ENCODE measurements at places on chromosomes 5 and 9. TPM values are rescaled to one million over a fixed set of nuclear protein-coding genes. Genes with fewer than 3 reads are reported as not detected.

- peak; percentile 64 for DNase-seq
These were observed 69.3 kb downstream of the HSD17B3 start for GRCh38 chr9:96232539-96233241.

- DNase-seq: no peak
These were observed 20.4 kb upstream of the SLC2A6 start for GRCh38 chr9:133499132-133499891.

- DNase-seq: no peak
These were observed 755 bp downstream of the DND1 start for GRCh38 chr5:140672455-140673186.

DNA sequence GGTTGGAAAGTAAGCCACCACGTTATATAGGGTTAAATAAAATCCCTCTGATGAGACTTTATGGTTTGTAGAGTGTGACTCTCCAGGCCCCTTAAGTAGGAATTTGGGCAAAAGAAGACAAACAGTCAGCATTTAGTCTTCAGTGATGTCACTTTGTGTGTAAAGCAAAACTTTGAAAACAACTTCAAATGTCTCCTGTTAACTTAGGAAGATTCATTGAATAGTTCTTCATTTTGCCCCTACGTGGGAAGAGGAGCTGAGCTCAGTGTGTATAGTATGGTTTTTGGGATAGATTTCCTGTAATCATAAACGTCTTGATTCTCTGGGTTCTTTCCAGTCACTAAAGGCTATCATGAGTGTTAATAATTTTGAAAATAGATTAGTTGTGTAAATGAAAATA is 101.3 kb downstream of the GADD45G start:
- no peak for DNase-seq

GRCh38 chr9:94150890-94151650 is 66.8 kb downstream of the PTPDC1 start:
- DNase-seq: peak; percentile 28

GRCh38 chr5:14424011-14424685 is 157.4 kb upstream of the OTULINL start:
- no peak for DNase-seq

DNA sequence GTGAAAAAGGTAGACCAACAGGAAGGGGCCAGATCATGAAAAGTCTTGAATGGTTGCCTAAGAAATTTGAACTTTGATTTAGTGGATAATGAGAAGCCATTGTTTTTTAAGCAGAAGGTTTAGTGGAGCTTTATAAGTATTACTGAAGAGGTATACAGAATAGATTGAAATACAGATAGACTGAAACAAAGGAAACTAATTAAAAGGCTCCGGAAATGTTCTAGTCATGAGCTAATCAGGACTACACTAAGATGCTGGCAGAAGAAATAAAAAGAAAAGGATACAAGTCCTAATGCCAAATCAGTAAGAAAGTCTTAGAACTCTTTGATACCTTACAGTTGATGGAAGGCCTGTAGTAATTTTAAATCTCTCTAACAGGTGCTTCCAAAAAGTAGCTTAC is 45.7 kb upstream of the RFX3 start:
- no peak for DNase-seq

DNA sequence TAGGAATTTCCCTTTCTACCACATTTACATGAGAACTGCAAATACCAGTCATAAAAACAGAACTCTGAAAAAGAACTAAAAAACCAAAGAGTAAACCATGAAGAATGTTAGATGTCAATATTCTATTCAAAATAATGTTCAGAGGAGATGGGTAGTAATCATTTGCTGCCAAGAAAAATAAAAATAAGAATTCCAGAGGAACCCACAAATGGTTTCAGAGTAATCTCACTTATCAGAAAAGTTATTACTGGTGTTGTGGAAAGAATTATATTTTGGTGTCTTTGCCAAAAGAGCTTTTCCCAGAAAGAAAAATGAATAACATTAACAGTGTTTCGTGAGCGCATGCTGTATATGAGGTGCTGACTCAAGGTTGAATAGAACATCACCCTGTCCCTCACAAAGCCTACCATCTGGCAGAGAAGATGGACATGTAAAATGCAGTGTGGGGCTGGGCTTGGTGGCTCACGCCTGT is 35.6 kb downstream of the GPR21 start:
- DNase-seq: peak; percentile 74

DNA sequence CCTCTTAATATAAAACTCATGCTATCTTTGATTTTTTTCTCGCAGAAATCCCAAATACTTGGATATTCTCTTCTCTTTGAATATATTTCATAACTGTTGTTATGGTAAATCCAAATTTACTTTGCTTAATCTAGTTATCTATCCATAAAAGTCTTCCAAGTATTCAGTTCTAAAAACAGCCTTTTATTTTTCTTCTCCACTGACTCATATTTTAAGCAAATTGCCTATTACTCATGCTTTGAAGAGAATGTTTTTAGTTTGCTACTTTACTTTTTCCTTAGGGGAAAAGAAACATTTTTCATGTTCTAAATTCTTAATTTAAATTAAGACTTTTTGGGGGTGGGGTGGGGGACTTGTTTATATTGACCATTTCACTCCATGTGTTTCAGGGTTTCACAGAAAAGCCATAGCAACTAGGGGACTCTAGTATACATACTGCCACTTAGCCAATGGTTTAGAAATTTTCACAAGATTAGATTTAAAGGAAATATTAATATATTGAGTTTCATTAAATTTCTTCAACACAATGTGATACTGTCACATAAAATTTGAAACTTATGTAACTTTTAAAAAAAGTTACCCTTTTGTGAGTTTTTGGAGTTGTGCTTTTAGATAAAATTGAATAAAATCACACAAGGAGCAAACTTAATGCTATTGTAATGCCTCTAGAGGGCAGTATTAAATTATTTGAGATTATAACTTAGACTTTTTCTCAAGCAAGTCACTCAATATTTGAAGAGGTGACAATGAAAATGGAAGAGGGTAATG is 545.8 kb upstream of the ARRDC3 start:
- DNase-seq: peak; percentile 23

- DNase-seq: no peak
These were observed 202.6 kb downstream of the ZNF462 start for GRCh38 chr9:107065549-107065948.

GRCh38 chr9:101268426-101268825 is 116.4 kb downstream of the BAAT start:
- no peak for DNase-seq

DNA sequence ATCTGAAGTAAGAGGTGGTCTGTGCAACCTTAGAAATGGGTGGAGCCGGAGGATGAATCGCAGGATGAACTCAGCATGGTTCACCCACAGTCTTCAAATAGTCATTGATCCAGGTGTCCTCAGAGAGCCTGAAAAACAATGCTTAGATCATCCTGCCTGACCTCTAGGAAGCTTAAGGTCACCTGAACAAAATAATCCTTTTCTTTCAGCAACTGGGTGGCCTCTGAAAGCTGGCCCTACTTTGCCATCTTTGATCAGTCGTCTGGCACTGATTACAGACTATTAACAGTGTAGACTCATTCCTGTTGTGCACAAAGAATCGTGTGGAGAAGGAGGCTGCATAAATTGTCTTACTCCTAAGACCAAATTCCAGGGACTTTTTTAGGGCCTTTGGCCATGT is 50.7 kb downstream of the PIP5K1B start:
- DNase-seq: no peak

GRCh38 chr5:174741352-174741751 is 17.0 kb downstream of the MSX2 start:
- DNase-seq: no peak

DNA sequence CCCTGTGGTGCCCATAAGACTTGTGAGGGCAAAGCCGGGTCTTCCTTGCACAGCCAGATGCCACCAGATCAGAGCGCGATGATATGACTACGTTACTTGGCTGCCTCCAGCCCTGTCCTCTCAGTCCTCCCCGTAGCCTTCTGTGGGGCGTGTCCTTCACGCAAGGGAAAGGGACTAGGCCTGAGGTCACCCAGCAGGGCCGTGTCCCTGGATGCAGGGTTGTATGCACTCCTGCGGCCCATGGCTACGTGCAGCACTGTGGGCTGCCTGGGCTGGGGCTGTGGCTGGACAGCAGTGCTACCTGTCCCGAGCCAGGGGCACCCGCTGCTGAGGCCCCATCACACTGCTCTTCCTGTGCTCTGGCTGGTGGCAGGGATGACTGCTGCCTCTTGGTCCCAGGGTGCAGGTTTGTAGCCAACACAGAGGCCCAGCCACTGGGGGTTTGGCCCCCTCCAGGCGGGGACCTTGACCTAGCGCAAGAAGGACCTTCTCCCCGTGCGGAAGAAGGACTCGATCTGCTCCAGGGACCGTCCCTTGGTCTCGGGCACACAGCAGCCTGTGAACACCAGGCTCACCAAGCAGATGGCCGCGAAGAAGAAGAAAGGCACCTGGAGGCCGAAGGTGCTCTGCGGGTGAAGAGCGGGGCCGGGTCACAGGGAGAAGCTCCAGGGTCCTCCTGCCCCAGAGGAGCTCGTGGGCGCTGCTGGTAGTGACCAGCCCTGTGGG is 7.2 kb downstream of the SLC2A6 start:
- DNase-seq: no peak

GRCh38 chr5:179765400-179765799 is 28.4 kb upstream of the LTC4S start:
- peak; percentile 91 for DNase-seq

GRCh38 chr5:80867233-80867632 is 92.9 kb upstream of the RASGRF2 start:
- no peak for DNase-seq

DNA sequence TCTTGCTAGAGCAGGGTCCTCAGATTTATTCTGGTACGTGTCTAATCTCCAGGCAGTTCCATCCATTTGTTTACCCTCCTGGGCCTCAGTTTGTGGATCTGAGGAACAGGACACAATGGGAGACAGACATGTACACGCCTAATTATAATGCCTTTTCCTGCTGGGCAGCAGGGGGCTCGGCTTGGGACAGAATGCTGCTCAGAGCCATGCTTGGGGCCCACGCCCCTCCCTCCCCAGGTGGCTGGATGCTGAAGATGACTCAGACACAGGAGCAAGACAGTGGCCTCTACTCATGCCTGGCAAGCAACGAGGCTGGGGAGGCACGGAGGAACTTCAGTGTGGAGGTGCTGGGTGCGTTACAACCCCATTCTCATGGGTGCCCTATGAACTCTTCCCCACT is 72.7 kb upstream of the ASS1 start:
- no peak for DNase-seq

- DNase-seq: no peak
These were observed 7.4 kb downstream of the KIF12 start for GRCh38 chr9:114091711-114092110.

- no peak for DNase-seq
These were observed 416.0 kb downstream of the SH3GL2 start for GRCh38 chr9:17994695-17995425.

- DNase-seq: no peak
These were observed 88.4 kb downstream of the KCNT1 start for GRCh38 chr9:135790356-135790755.

The HMGXB3 gene
- 51.2 TPM for total RNA-seq

The C8G gene
- total RNA-seq: 0.89 TPM

The LHX2 gene
- total RNA-seq: 5.3 TPM

The SOWAHA gene
- total RNA-seq: 0.10 TPM

The COL15A1 gene
- total RNA-seq: 2.9 TPM
